ENCODE measurements at places on chromosomes 5 and 9.

- DNase-seq, result no peak
Measured at GRCh38 chr9:4743131-4743875, 2.3 kb upstream of the AK3 start.

- DNase-seq, result no peak
Measured at GRCh38 chr5:154278908-154279307, 88.4 kb downstream of the GALNT10 start.

DNA sequence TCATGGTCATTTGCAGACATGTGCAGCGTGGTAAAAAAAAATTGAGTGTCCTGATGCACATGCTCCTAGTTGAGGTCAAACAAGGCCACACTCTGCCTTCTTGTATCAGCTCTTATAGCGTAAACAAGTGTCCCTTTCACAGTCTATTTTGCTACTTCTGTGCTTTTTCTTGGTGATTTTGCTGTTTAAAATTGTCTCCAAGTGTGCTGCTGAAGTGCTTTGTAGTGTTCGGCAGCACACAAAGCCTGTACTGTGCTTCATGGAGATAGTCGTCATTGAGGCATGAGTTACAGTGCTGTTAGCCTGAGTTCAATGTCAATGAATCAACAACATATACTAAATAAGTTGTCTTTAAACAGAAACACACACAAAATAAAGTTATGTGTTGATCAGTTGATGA, 690.4 kb upstream of the MEF2C start:
- DNase-seq, result no peak

- no peak for DNase-seq
Measured at GRCh38 chr5:13501176-13501575, 443.3 kb downstream of the DNAH5 start.

DNA sequence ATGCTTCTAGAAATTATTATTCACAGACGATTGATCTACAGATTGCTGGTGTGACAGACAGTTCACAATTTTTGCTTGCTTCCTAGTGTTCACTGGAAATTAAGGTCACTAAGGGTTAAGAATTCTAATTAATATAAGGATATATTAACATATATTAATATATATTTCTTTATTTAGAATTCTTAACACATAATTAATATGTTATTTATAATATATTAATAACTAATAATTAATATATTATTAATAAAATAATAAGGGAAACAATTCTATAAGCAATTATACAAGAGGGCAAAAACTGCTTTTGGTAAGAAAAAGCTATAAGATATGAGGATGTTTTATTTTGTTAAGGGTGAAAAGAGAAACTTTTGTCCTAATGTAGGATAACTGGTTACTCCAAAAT, 56.3 kb downstream of the PDE6A start:
- DNase-seq, result no peak

- no peak for DNase-seq
Measured at GRCh38 chr5:58629271-58630159, 46.6 kb downstream of the RAB3C start.

- no peak for DNase-seq
Measured at GRCh38 chr9:126240835-126241234, 85.8 kb upstream of the MVB12B start.

GRCh38 chr9:20624201-20625002, 2.1 kb upstream of the MLLT3 start:
- peak; percentile 56 for DNase-seq

- no peak for DNase-seq
Measured at GRCh38 chr9:3239240-3239639, 286.6 kb downstream of the RFX3 start.

DNA sequence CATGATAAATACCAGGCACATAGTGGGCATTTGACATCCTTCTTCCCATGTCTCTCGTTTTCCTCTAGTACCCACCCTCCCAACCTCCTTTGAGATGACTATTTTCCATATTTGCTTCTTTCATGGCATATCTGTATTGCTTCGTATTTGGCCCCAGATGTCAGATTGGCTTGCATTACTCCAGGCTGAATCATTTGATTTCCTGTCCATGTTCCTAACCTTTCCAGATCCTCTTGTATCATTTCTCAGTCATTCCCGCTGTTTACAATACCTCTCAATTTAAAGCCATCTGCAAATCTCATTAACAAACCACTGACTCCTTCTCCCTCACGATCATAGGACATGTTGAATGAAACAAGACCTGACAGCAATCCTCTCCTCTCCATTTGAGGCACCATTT, 19.9 kb downstream of the MTX3 start:
- DNase-seq, result peak; percentile 39

- DNase-seq, result no peak
Measured at GRCh38 chr9:14769230-14769571, 46.7 kb upstream of the CER1 start.

GRCh38 chr5:34735491-34736426, 79.6 kb downstream of the RAI14 start:
- DNase-seq, result peak; percentile 27

GRCh38 chr5:178286226-178287090, 53.9 kb upstream of the PHYKPL start:
- DNase-seq, result no peak

DNA sequence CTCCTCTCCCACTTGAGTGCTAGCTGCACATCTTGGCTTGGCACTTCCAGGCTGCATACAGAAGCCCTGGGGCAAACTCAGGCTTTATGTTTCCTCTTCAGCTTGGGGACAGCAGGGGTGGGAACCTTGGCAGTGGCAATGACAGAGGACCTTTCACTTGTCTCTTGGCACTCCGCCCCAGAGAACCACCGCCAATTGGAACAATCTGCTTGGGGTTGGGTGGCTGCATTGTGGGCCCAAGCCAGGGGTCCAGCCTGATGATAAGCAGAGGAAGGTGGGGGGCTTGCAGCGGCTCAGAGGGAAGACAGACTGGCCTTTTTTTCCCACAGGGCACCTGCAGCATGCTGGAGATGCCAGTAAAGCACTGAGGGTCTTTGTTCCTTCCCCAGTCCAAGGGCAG, 179.0 kb upstream of the NMUR2 start:
- DNase-seq, result no peak

- no peak for DNase-seq
Measured at GRCh38 chr9:136995362-136995761, 1.0 kb downstream of the CLIC3 start.

- DNase-seq, result peak; percentile 5
Measured at GRCh38 chr5:58582019-58582802, 664 bp upstream of the RAB3C start.

- no peak for DNase-seq
Measured at GRCh38 chr9:3742586-3742985, 216.8 kb upstream of the RFX3 start.

DNA sequence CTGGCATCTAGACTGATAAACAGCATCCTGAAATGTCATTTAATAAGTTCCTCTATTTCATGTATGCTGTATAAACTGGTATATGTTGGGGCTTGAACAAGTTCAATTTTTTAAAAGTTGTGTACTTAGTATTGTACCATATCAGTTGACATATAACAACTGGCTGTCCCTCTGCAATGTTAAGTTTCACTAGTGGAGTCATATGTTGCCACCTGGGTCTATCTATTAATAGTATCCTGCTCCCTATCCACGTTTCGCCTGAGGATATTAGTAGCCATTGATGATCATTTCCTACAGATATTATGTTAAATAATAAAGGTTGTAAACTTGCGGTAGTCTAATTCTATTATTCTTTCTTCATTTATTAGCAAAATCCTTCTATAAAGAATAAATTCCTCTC, 177.6 kb downstream of the RFX3 start:
- no peak for DNase-seq

GRCh38 chr5:119080936-119081335, 10.0 kb downstream of the DMXL1 start:
- no peak for DNase-seq

DNA sequence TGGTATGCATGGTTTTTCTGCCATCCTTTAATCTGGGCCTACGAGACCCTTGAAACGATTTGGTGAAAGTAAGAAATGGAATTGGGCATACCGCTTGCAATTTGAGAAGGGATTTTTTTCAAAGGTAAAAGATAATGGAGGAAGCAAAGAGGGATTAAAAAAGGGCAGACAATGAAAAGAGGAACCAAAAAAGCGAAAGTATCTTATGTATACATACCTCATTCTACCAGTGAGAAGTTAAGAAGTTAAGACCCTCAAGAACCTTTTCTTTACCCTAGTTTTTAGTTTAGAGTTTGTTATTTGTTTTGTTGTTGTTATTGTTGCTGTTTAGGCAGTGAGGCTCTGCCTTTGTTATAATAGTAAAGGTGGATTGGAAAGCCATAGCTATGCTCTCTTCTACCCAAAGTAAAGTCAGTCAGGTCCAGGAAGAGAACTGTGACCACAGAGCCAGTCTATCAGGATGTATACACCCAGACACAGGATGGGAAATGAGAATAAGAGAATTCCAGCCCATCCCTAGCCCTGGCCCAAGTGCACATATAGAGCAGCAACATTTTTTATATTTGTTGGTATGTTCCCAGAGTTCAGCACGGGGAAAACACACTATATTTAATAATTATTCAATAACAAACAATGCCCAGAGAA, 166.6 kb downstream of the RFX3 start:
- no peak for DNase-seq

DNA sequence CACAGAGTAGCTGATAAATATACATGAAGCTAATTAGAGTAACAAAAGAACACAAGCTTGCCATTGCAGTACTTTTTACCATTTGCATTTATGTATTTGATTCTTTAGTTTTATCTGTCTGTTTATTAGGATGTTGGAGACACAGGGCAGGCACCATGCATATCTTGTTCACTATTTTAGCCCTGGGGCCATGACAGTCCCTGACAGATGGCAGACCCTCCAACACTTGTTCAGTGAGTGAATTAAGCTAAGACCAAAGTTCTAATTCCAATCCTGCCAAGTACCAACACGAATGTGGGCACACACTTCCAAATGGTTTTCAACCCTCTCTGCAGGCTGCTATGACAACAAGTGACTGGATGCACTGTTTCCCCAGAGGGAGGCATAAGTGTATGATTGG, 12.0 kb upstream of the RARS1 start:
- no peak for DNase-seq

- peak; percentile 55 for DNase-seq
Measured at GRCh38 chr9:86637515-86637914, 283.3 kb upstream of the TUT7 start.

- DNase-seq, result peak; percentile 40
Measured at GRCh38 chr9:132673355-132673754, 3.1 kb downstream of the GTF3C4 start.

- DNase-seq, result peak; percentile 61
Measured at GRCh38 chr5:93585041-93585766, 2.2 kb downstream of the NR2F1 start.

DNA sequence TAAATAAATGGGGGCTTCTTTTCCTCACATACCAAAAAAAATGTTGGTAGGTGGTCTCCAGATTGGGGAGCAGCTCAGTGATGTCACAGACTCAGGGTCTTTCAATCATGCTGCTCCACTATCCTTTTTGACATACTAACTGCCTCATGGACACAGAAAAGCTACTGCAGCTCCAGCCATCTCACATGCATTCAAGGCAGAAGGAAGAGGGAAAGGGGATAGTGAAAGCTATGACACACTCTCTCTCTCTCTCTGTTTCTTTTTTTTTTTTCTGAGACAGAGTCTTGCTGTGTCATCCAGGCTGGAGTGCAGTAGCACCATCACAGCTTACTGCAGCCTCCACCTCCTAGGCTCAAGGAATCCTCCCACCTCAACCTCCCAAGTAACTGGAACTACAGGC, 7.9 kb upstream of the ADGRD2 start:
- DNase-seq, result no peak

- peak; percentile 3 for DNase-seq
Measured at GRCh38 chr5:10122076-10122726, 127.5 kb downstream of the ATPSCKMT start.

GRCh38 chr9:131992906-131993657, 86.6 kb downstream of the MED27 start:
- DNase-seq, result no peak

DNA sequence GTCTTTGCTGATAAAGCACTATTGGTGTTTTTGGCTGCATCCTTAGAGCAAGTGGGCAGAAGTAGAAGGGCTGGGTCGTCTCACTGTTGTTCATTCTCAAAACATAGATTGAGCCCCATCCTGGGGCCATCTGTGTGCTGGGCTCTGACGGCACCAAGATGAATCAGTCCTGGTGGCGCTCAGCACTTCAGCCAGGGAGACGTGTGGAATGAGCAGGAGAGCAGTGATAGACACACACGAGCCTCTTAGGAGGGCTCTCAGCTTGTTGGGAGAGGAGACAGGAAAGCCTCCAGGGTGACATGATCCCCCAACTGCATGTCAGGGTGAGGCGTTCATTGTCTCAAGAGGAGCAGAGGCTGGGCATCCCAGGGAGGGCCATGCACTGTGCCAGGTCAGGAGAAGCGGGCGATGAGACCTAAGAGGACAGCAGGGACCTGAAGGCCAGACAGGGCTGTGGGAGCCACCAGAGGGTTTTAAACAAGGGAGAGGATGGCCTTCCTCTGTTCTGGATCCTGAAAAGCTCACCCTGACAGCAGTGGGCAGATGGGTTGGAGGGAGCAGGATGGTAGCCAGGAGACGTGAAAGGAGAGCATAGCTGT, 115.8 kb downstream of the DAB2IP start:
- no peak for DNase-seq

DNA sequence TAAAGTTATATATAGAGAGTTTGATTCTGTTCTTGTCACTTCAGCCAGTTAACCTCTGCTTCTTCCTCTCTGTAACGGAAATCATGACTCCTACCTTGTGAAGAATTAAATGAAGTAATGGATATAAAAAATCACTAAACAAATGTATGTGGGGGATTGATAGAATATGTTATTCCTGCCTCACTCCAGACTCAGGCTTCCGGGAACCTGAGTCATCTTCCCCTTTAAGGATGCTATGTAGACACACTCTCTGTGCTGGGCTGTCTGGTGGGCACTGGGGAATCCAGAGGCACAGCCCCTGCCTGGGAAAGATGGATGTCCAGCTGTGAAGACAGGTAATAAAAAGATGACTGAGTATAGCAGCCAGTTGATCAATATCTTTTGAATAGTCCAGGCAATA, 77.4 kb downstream of the ZNF618 start:
- no peak for DNase-seq

DNA sequence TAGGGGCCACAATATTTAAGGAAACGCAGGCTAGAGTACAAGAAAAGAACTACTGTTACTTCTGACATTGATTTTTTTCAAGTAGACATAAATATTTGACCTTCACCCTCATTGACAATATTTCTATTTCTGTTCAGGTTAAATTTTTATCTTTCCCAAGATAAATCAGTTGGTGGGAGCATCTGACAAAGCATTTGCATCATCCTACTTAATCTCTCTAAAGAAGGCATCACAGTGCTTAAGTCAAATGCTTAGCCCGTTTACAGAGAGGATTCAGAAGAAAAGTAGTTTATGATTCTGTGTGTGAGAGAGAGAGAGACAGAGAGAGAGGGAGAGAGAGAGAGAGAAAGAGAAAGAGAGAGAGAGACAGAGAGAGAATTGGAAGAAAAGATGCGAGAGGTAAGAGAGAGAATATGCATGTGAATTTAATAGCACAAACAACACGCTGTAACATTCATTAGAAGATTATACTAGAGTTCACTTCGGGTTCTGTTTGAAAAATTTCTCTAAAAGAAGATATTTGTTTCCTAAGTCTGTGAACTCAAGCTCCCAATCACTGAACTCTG, 1093.3 kb upstream of the CDH6 start:
- DNase-seq, result no peak
